PC-3 (cell line): ENCODE measurements at places on chromosomes 11 and 22. TPM values are rescaled to one million over a fixed set of nuclear protein-coding genes. Genes with fewer than 3 reads are reported as not detected.
A peak's percentile ranks its signal among the peaks of the same experiment; 100 is the strongest.

SYT13 gene
- total RNA-seq: not detected in 2 replicates

C11orf21 gene
- total RNA-seq: not detected in 2 replicates

POU2AF1 gene
- total RNA-seq: not detected in 2 replicates

PGGHG gene
- 10.6 and 12.4 TPM in 2 replicates for total RNA-seq

- H3K27me3 ChIP-seq: no peaks in the 10 kb centered on the region
- peak overlapping the region; percentile 86 for H3K27ac ChIP-seq
- peak overlapping the region; percentile 87 for H3K4me3 ChIP-seq
Measured at GRCh38 chr11:17012712-17013547, 1.3 kb downstream of the PLEKHA7 start.

DNA sequence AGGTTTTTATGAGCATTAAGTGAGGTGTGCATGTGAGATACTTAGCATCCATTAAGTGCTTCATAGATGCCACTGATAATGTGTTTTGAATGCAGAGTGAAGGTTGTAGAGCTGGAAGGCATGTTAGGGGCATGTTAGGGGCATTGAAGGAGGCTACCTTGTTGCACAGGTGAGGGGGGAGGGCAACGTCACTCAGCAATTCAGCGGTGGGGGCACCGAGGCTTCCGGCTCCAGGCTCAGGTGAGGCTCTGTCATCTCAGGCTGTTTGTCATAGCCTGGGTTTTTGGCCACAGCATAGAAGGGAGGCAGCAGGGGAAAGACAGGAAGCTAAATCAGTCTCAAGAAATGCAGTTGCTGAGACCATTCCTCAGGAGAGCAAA, 299.0 kb downstream of the NTM start:
- no peaks in the 10 kb centered on the region for H3K4me1 ChIP-seq
- peaks cover 21% of the 10 kb centered on the region for H3K27me3 ChIP-seq
- H3K27ac ChIP-seq: no peak overlapping the region
- no peak overlapping the region for H3K4me3 ChIP-seq
- no peak for DNase-seq

DNA sequence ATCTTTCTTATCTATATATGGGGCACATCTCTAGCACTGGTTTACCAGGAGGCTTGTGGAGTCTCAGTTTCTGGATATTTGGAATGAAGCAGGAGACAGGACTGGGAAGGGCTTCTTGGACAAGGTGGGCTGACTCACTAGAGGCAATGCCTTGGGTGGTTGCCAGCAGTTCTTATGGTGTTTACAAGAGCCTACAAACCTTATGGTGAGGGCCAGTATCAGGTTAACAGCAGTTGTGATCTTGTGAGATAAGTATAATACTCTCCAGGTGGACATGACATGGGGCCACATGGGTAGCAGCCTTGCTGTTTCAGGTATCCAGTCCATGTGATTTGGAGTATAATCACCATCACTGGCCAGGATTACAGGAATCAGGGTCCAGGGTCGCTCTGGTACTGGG, 10.2 kb downstream of the FUT4 start:
- peaks cover 5% of the 10 kb centered on the region for H3K4me1 ChIP-seq
- peak; percentile 87 for DNase-seq
- H3K27me3 ChIP-seq: no peaks in the 10 kb centered on the region
- no peaks in the 10 kb centered on the region for H3K36me3 ChIP-seq
- no peak overlapping the region for H3K27ac ChIP-seq

- no peaks in the 10 kb centered on the region for H3K36me3 ChIP-seq
- no peak overlapping the region for H3K4me3 ChIP-seq
- no peaks in the 10 kb centered on the region for H3K4me1 ChIP-seq
- peaks cover 16% of the 10 kb centered on the region for H3K27me3 ChIP-seq
- H3K27ac ChIP-seq: no peak overlapping the region
Measured at GRCh38 chr11:8250434-8250833, 13.2 kb downstream of the LMO1 start.

DNA sequence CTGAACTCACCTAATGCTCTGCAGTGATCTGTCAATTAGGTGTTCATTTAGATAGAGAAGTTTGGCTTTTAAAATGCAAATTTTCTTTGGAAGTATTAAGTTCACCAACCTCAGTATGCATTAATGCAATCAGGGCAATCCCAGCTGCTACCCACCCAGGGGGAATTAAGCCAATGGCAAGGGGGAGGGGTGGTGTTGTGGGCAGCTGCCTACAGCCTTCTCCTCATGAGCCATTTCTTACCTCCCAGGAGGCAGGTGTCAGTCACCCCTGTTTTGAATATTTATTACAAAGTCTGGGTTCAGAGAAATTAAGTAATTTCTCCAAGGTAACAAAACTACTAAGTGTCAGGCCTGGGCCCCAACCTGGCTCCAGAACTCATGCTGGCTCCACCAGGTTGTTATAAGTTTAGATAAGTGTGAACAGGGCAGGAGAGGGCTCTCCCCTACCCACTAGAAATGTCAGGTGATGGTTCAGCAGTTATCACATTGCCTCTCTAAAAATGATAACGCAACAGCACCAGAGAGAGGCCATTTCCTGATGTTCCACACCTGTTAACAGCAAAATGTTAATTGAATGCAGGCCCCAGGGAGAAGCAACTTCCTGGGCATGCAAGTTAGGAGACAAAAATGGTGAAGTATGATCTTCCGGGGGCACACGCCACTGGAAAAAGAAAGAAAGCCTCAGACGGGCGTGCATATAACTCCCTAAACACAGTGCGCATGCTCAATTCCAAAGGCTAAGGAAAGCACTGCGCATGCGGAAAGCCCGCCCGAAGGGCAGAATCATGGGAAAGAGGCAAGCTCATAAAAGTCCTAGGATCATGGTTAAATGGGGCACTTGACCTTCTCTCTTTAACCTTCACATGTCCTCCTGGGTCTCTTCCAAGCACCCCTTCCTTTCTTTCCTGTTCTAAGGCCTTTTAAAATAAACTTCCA, 35.4 kb upstream of the GNAZ start:
- H3K27ac ChIP-seq: no peak overlapping the region
- H3K4me1 ChIP-seq: peaks cover 11% of the 10 kb centered on the region; the same call in 1 of the 2 replicates
- DNase-seq: no peak

GRCh38 chr11:61333550-61334433, 764 bp downstream of the TKFC start:
- no peak for DNase-seq
- H3K4me1 ChIP-seq: peaks cover 30% of the 10 kb centered on the region
- peaks cover 9% of the 10 kb centered on the region for H3K36me3 ChIP-seq
- peak overlapping the region; percentile 52 for H3K27ac ChIP-seq
- H3K27me3 ChIP-seq: no peaks in the 10 kb centered on the region

DNA sequence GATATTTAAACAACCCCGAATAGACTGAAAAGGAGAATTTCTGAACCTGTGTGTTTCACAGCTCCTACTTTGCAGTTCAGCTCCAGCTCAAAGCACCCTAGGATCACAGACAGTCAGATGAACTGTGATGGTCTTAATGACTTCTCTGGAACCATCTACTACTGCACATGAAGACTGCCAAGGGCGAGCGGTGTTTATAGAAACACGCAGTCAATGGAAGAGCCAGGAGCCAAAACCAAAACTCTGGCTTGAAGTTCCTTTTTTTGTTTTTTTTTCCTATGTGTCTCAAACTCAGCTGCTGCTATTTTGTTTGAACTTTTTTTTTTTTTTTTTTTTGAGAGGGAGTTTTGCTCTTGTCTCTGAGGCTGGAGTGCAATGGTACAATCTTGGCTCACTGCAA, 382.6 kb upstream of the SYN3 start:
- H3K4me1 ChIP-seq: no peaks in the 10 kb centered on the region
- H3K27me3 ChIP-seq: no peaks in the 10 kb centered on the region
- H3K4me3 ChIP-seq: no peak overlapping the region
- DNase-seq: no peak

GRCh38 chr11:77668760-77669159, 31.2 kb upstream of the CLNS1A start:
- H3K27me3 ChIP-seq: no peaks in the 10 kb centered on the region
- H3K27ac ChIP-seq: no peak overlapping the region
- peak; percentile 41 for DNase-seq
- peaks cover 17% of the 10 kb centered on the region; the same call in 1 of the 2 replicates for H3K36me3 ChIP-seq
- H3K4me3 ChIP-seq: no peak overlapping the region

DNA sequence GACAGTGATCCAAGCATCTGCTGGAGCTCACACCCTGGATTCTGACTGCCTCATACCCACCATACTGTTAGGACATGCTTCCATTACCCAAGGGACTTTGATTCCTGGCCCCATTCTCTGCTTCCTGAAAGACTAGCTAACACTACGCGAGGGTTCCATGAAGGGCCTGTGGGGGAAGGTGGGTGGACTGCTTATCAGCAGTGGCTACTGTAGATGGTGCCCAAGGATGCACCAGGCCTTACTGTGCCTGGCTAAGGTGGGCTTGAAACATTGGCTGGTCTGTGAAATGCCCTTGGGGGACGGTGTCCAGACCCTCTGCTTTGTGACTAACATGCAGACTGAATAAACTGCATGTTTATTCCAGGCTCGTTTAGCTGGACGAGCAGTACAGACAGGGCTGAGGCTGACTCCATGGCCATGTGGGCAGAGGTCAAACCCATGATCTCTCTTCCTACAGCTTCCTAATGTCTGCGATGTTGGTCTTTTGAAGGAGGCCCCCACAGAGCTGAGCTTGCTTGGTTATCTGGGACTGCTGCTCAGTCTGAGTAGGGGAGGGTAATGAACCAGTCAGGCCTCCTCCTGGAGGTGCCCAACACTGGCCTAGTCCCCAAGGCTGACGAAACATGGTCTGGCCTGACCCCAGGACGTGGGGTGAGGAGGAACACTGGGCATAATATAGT, 48.3 kb upstream of the PHOX2A start:
- peaks cover 23% of the 10 kb centered on the region; the same call in 1 of the 2 replicates for H3K36me3 ChIP-seq
- H3K27ac ChIP-seq: no peak overlapping the region
- no peak for DNase-seq
- H3K4me3 ChIP-seq: no peak overlapping the region
- H3K27me3 ChIP-seq: no peaks in the 10 kb centered on the region

DNA sequence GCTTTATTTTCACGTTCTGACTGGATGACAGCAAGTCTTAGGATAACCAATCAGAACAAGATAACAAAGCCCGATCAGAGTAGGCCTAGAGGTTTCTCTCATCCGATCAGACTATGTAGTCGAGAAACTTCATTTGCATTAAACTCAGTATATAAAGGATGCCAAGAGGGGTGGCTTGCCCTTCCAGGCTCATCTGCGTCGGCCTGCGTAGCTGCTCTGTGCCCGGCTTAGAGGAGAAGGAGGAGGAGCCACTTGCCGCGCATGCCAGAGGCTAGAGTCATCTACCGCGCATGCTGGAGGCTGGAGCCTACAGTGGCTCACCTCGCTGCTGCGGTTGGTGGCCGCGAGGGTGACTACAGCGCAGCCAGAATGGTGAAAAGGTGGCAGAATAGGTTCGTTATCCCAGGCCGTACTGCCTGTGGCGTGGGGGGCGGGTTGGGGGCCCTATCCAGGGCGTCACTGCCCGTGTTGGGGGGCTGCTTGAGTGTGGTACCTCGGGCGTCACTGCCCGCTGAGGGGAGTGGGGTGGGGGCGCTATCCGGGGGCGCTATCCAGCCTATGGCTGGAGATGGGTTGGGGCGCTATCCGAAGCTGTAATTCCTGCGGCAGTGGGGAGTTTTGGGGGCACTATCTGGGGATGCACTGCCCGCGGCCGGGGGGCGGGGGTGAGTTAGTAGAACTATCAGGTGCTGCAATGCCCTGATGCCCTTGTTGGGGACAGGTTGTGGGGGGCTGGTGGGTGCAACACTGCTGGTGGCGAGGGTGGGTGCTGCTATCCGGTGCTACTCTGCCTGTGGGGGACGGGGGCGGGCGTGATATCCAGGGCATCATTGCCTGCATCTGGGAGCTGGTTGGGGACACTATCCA, at the start of gene RFPL2:
RFPL2 (minus strand) TSS at position 218 of the 867 bp plus-strand sequence. CDS start 2,622 bp downstream, outside the sequence.
- H3K27me3 ChIP-seq: no peaks in the 10 kb centered on the region
- H3K27ac ChIP-seq: no peak within 1 kb of the TSS
- no peaks in the 10 kb centered on the region for H3K4me1 ChIP-seq
- no peak within 1 kb of the TSS for H3K4me3 ChIP-seq
- no peaks in the 10 kb centered on the region for H3K36me3 ChIP-seq

DNA sequence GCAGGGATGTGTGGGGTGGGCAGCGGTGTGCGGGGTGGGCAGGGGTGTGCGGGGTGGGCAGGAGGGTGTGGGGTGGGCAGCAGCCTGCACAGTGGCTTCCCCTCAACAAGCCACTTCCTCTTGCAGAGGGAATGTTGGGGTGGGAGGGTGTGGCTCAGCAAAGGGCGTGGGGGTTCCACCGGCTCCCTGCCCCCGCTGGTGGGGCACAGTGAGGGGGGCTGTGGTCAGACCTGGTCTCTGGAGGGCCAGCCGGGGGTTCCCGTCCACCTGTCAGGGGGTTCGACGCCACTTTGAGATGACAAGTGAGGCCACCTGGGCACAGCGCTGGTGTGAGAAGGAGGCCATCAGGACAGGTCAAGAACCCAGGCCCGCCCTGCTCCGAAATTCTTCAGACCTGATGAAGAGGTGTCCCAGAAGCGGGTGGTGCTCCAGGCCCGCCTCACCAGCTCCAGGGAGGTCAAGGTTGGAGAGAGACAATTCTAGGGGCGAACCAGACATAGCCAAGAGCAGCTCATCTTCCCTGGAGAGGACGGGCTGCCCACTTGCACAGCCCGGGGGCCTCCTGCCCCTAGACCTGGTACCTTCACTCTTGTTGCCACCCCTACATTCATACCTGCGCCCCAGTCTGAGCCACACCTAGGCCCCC, 1.3 kb downstream of the C11orf21 start:
- H3K4me3 ChIP-seq: no peak overlapping the region
- no peak for DNase-seq
- no peaks in the 10 kb centered on the region for H3K4me1 ChIP-seq
- no peaks in the 10 kb centered on the region for H3K27me3 ChIP-seq
- no peaks in the 10 kb centered on the region for H3K36me3 ChIP-seq
- no peak overlapping the region for H3K27ac ChIP-seq

DNA sequence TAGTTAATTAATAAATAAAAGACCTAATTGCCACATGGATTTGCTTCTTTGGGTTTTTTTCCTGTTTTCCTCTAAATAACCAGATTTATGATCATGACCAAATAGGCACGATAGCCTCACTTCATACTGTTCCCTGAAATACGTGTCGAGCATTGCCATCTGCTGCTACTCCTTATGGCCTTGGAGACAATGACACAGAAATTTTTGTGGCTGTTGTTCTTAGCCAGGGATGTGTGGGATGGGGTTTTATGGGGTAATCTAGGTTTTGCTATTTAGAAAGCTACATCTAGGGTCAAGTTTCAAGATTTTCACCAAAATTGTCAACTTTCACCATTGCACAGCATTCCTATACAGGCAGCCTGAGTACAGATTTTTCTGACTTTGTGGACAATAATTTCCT, 145.2 kb downstream of the DBX1 start:
- H3K4me3 ChIP-seq: no peak overlapping the region
- no peaks in the 10 kb centered on the region for H3K36me3 ChIP-seq
- no peaks in the 10 kb centered on the region for H3K27me3 ChIP-seq
